ENCODE measurements at places on chromosomes 7 and 10. TPM values are rescaled to one million over a fixed set of nuclear protein-coding genes. Genes with fewer than 3 reads are reported as not detected.

DNA sequence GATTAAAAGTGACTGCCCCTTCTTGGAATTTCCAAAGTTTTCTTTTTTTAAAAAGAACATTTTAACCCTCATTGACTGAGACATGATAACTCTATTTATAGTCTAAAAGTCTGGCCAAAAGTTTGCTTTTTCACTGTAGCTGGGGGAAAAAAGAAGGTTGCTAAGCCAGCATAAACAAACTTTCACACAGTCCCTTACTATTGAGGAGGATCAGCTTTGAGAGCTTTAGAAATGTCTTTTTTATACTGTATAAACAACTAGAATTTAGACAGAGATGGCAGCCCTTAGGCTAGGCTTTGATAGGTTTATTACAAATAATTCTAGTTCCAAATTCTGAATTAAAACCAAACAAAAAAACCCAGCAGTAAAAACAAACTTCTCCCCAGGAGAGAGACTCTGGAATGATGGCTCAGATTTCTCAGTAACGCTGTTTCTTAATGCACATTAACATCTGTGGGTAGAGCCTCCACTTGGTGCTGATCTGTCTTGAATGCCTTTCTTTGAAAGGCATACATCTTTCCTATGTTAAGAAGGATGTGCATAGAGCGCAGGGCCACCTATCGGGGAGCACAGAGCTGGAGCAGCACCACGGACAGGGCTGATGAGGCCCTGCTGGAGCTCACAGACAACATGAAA lies 100.9 kb upstream of the PDLIM1 start:
- no peaks in the 10 kb centered on the region for H3K4me1 ChIP-seq
- no peaks in the 10 kb centered on the region for H3K27me3 ChIP-seq
- no peak overlapping the region for H3K4me3 ChIP-seq
- peak; percentile 74 for DNase-seq
- no peak overlapping the region for H3K27ac ChIP-seq

- H3K27me3 ChIP-seq, result no peaks in the 10 kb centered on the region
- no peak for DNase-seq
- H3K36me3 ChIP-seq, result no peaks in the 10 kb centered on the region
- H3K27ac ChIP-seq, result no peak overlapping the region
Measured at GRCh38 chr10:34726862-34727261, 88.2 kb downstream of the PARD3 start.

DNA sequence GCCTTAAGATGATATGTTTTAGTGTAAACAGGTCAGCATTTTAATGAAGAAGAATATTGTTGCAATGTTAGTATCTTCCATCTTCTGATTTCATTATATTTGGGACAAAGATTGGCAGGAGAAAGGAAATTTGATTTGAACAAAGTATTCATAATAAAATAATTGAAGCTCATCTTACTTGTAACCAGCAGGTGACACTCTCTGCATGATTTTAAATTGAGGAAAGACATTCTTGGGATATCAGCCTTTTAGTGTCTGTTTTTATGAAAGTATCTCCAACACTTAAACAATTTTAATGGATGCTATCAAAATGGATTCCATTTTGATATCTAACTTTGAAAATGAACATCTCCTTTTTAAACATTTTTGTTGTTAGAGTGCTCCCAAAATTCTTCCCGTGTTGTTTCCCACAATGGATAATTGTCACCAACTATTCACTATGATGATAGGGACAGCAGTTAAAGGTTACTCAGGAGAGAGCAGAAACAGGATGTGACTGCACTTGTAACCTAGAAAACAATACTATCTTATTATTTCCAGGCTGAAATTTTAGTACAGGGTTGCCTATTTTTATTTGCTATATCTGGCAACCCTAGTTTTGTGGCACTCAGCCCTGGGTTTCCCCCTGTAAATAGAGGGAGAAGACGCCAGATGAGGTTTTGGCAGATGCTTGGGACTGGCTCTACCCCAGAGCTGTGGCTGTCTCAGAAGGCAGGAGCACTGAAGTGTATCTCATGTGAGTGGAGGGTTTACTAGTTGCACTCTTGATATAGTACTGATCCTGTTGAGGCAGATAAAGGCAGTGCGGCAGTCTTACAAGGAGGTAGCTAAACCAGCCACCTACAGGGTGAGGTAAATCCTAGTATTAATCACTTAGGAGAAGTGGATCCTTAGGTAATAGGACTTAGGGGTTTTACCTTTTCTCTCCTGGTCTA lies 31.0 kb upstream of the ABCB4 start:
- H3K27ac ChIP-seq, result no peak overlapping the region
- H3K4me1 ChIP-seq, result no peaks in the 10 kb centered on the region
- no peaks in the 10 kb centered on the region for H3K27me3 ChIP-seq
- H3K4me3 ChIP-seq, result no peak overlapping the region

DNA sequence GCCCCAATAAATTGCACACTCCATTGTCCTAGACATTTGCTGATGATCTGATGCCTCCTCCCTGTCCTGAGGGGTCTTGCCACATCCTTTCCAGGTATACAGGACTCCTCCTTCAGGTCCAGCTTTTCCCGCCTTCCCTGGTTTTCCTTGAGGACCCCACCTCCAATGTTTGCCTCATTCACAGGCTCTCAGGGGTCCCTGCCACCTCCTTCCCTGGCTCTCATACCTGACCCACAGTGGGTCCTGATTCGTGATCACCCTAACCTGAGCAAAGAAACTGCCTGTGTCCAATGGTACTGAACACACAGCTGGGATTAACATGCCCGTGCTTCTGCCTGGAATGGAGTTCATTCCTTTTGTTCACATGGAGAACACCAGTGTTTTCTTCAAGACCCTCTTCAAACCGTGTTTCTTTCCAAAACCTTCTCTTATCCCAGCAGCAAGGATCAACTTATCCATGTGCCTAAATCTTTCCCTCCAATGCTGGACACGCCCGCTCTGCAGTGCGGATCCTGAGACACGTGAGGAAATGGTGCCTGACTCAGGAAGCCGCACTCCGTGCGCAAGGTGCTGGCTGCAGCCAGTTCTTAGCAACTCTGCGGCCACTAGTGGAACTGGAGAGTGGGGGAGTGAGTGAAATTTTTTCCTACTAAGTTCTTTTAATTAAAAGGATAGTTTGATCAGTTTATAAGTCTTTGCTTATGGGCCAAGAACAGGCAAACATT lies 354.6 kb upstream of the SHH start:
- no peaks in the 10 kb centered on the region for H3K4me1 ChIP-seq
- H3K27ac ChIP-seq, result no peak overlapping the region
- H3K36me3 ChIP-seq, result no peaks in the 10 kb centered on the region
- H3K27me3 ChIP-seq, result no peaks in the 10 kb centered on the region
- H3K4me3 ChIP-seq, result no peak overlapping the region

- H3K4me3 ChIP-seq, result no peak overlapping the region
- no peaks in the 10 kb centered on the region for H3K27me3 ChIP-seq
- DNase-seq, result no peak
Measured at GRCh38 chr7:129376778-129377700, 57.2 kb upstream of the STRIP2 start.

DNA sequence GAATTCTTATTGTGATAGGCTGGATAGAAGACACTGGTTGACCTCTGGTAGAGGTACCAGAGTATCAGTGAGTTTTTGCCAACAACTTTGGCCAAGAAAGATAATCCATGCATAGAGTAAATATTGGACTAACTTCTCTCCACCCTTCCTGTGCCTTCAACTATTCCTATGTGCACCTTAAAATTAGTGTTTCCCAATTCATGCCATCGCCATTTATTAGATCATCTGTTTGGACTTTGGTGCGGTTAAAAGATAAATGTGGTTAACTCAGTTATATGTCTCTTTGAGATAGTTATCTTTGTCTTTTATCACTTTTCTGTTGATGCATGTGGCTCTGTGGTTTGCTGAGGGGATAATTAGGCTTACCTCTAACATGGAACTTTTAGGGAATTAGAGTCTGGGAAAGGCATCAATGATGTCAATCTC lies 4.6 kb downstream of the PAPSS2 start:
- H3K27ac ChIP-seq, result no peak overlapping the region
- no peaks in the 10 kb centered on the region for H3K36me3 ChIP-seq
- no peak for DNase-seq
- H3K4me1 ChIP-seq, result no peaks in the 10 kb centered on the region

DNA sequence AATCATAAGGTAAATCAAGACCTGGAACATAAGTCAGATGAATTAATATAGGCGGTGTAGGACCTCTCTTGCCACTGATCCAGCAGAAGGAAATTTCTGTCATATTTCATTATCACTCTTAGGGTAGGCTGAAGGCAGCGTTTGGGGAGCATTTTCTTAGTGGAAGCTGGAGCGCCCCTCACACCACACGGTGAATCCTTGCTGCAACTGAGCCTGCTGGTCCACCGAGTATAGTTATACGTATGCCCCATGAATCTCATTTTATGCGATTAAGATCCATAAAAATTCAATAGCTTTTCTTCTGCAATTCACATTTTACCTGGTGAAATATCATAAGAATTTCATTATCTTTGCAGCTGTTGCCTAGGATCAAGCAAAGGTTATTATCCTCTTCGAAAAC lies 19.6 kb downstream of the EBF3 start:
- H3K27me3 ChIP-seq, result no peaks in the 10 kb centered on the region
- no peak overlapping the region for H3K27ac ChIP-seq
- no peak for DNase-seq
- no peak overlapping the region for H3K4me3 ChIP-seq
- peaks cover 5% of the 10 kb centered on the region for H3K4me1 ChIP-seq
- H3K36me3 ChIP-seq, result no peaks in the 10 kb centered on the region

- DNase-seq, result no peak
- no peaks in the 10 kb centered on the region for H3K4me1 ChIP-seq
- no peak overlapping the region for H3K4me3 ChIP-seq
- no peaks in the 10 kb centered on the region for H3K36me3 ChIP-seq
- no peak overlapping the region for H3K27ac ChIP-seq
Measured at GRCh38 chr7:681551-682307, 44.8 kb upstream of the DNAAF5 start.

- no peak overlapping the region for H3K4me3 ChIP-seq
- H3K36me3 ChIP-seq, result no peaks in the 10 kb centered on the region
- no peaks in the 10 kb centered on the region for H3K27me3 ChIP-seq
- no peak overlapping the region for H3K27ac ChIP-seq
- no peaks in the 10 kb centered on the region for H3K4me1 ChIP-seq
Measured at GRCh38 chr7:34354899-34355298, 303.1 kb upstream of the NPSR1 start.

Gene TRPV6
- total RNA-seq, result not detected

All from neural progenitor cell (in vitro differentiated cells).